ENCODE measurements at places on chromosomes 1 and 21. TPM values are rescaled to one million over a fixed set of nuclear protein-coding genes. Genes with fewer than 3 reads are reported as not detected.

The CD1B gene
- not detected for total RNA-seq

The LINGO4 gene
- not detected for total RNA-seq

The WDR26 gene
- total RNA-seq, result 53.3 TPM

The SUSD4 gene
- total RNA-seq, result not detected

The AMY1C gene
- not detected for total RNA-seq

The HDGF gene
- total RNA-seq, result 231 TPM

Data from subcutaneous preadipocyte (primary cell).